Effector CD8-positive, alpha-beta T cell (primary cell): ENCODE measurements at places on chromosomes 7 and 10.

DNA sequence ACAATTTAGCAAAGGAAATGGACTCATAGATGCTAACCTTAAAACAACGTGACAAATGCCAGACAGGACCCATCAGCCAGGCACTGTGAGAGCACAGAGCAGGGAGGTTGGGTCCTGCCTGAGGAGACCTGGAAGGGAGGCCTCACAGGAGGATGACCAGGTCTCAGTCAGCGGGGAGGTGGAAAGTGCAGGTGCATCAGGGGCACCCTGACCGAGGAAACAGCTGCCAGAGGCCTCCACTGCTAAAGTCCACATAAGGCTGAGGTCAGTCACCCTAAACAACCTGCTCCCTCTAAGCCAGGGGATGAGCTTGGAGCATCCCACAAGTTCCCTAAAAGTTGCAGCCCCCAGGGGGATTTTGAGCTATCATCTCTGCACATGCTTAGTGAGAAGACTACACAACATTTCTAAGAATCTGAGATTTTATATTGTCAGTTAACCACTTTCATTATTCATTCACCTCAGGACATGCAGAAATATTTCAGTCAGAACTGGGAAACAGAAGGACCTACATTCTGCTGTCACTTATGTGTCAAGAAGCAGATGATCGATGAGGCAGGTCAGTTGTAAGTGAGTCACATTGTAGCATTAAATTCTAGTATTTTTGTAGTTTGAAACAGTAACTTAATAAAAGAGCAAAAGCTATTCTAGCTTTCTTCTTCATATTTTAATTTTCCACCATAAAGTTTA, 157.6 kb upstream of the LANCL2 start:
- no peak for DNase-seq

DNA sequence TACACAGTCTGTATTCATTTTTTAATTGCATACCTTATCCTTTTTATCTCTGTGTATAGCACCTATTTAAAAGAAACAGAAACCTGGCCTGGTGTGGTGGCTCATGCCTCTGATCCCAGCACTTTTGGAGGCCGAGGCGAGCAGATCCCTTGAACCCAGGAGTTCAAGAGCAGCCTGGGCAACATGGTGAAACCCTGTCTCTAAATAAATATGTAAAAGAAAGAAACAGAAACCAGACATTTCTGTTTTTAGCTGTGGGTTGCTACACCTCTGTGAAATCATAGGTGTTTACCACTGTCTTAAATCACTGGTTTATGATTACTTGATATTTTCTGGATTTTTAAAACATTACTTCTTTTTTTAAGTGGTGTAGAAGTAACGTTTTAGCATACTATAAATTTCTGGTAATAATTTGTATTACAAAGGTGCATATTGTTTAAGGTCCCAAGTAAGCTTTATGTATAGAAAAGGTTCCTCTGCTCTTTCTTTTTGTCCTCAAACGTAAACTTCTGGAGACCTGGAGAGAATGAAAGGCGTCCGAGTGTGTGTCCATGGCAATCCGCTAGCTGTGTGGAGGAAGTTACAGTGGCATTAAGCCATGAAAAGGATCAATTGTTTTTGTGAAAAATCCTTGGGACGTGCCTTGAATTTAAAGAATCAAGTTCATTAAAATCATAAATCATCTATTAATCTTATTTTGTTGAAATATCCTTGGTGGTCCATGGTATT, 41.1 kb downstream of the PTPRZ1 start:
- DNase-seq = no peak

DNA sequence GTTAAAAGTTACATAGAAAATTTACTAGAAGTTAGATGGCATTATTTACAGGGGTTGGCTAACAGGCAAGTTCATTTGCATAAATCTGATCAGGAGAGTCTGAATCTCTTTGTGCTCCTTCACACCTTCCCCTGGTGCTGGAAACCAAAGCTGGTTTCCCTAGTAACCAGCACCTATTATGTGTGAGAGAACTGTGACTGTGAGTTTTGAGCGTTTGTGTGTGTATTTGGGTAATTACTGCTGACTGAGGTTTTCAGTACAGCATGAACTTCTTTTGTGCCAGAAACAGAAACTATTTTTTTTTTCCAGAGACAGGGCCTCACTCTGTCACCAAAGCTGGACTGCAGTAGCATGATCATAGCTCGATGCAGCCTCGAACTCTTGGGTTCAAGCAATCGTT, 10.3 kb upstream of the IFIT1B start:
- DNase-seq = no peak

- no peak for DNase-seq
Observed at GRCh38 chr10:98096731-98097130, 37.7 kb upstream of the R3HCC1L start.

DNA sequence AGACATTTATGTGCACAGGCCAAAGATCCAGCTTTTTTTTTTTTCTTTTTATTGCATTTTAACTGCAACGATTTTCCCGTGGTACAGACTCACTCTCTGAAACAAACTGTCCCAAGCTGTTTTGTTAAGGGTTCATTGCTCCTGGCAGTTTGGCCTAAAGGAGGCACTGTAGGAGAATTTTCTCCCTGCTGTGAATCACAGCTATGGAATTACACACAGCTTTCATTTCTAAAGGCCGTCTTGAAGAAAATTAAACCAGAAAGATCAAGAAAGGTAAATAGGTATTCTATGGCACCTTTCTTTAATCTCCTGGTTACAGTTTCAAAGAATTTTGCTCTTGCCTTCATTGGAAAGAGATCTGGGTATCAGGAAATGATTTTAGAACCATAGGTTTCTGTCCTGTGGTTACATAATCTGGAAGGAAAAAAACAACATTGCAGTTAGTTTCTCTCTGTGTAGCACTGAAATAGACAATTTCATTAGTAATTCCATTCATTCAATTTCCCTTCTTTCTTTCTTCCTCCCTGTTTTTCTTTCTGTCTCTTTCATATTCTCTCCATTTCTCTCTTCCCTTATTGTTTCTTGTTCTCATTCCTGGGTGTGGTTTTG, 51.2 kb downstream of the PDK4 start:
- DNase-seq = no peak

DNA sequence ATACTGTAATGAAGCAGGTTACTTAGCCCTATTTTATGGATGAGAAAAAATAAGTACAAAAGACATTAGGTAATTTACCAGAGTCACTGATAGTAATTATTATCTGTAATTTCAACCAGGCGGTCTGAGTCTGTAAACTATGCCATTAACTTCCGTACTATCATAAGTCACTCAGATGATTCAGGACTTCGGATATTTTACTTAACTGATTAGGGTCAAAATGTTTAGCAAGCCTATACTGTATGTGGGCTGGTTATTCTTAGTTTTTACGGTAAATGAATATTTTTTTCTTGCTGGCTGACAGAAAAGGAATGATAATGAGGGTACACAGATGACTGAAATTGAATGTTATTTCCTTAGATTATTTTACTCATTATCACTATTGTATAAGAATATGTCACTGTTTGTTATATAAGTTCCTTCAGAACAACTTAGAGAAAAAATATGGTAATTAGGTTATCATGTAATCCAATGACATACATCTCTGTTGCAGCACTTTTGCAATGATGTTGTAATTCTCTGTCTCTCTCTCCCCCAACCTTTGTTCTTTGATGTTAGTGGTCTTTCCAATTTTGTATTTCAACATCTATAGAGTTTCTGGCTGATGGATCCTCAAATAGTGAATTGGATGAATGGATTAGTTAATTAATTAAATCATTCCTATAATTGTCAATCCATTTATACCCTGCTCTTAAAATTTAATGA, 165.6 kb downstream of the ZEB1 start:
- no peak for DNase-seq
